ENCODE measurements at places on chromosomes 6 and 20.

- DNase-seq: no peak
These were observed 238.5 kb upstream of the HS3ST5 start for GRCh38 chr6:114581293-114581692.

DNA sequence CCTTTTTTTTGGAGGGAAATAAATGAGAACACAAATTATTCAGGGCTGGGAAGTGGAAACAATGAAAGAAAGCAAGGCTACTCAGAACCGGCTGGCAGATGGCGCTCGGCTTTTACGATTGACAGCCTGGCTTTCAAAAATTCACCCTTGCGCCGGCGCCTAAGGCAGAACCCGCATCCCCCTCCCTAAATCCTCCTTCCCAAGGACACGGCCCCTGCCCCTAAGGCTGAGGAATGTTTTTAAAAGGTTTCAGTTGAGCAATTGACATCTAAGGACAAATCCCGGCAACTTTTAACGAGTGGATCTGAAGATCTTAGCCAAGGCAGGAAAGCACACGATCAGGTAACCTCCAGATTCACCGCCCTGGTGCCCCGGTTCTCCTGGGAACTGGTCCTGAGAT, 16.3 kb downstream of the GNAS start:
- no peak for DNase-seq

DNA sequence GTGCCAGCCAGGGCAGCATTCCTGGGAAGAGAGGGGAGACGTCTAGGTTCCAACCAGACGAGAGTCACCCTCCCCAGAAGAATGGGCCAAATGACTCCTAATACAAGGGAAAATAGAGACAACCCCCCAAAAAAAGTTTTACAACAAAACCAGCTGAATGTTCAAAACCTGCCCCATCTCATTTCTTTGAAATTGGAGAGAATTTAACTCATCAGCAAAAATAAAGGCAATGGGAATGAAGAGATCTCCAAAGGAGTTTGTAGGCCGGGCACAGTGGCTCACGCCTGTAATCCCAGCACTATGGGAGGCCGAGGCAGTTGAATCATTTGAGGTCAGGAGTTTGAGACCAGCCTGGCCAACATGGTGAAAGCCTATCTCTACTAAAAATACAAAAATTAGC, 9.7 kb upstream of the EMILIN3 start:
- DNase-seq: no peak

DNA sequence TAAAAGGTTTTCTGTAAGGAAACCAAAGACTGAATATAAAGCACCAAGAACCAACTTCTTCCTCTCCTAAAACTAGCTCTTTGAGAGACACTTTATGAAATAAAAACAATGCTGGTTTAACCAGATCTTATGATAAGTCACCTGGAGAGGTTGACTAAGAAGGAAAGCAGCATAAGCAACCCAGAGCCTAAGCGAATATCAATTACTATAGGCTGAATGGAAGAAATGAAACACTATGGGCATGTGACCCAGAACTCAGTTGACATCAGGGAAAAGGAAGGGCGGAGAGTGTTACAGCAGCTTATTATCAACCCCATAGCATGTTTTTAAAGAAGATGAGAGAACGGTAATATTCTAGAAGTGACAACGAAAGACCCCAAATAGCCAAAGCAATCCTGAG, 94.1 kb upstream of the STMND1 start:
- DNase-seq: no peak

DNA sequence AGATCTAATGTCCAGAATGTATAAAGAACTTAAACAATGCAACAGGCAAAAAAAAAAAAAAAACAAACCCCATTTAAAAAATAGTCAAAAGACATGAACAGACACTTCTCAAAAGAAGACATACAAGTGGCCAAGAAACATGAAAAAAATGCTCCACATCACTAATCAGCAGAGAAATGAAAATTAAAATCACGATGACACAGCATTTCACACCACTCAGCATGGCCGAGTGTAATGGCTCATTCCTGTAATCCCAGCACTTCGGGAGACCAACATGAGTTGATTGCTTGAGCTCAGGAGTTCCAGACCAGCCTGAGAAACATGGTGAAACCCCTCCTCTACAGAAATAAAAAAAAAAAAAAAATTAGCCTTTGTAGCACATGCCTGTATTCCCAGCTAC, 701.4 kb upstream of the NRSN1 start:
- DNase-seq: no peak

DNA sequence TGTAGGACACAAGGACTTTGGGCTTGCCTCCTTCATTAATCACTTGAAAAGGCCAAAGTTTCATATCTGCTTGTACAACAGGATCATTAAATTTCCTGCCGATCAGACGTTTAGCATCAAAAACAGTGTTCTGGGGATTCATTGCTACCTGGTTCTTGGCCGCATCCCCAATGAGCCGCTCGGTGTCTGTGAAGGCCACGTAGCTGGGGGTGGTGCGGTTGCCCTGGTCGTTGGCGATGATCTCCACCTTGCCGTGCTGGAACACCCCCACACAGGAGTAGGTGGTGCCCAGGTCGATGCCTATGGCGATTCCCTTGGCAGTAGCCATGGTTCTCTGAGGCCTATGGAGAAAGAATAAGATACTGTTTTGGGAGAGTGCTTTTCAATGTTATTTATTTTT, 3.4 kb downstream of the HSPA1L start:
- DNase-seq: no peak

DNA sequence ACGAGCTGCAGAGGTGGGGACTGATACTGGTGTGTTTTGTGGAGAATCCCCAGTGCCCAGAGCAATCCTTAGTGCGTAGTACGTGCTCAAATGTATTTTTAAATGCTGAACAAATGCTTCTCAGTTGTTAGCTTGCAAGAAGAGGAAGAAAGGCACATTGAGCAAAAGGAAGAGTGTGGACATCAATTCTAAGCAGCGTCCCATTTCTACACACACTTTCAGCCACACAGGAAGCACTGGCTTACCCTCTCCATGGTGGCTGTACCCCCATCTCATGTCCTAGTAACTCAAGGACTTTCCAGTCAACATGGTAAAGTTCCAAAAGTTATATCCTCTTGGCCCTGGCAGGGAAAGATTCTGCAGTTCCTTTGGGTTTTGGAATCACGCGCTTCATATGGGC, 98.8 kb upstream of the NXT1 start:
- no peak for DNase-seq

DNA sequence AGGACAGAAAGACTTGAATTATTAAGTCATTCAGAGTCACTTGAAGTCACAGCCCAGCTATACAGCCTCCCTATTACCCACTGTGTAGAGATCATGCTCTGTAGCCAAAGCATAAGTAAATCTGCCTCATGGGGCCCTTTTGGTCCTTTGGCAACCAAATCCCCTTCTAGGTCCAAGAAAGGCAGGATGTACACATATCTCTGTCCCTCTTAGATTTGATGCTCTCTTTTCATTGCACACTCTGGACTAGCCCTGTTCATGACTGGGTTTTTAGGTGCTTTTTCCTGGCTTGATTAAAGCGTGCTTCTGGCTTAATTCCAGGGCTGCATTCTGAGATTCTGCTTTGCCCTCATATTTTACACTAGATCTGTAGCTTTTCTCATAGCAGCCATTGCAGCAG, 296.8 kb downstream of the TENT5A start:
- no peak for DNase-seq

- no peak for DNase-seq
These were observed 19.1 kb downstream of the GABRR2 start for GRCh38 chr6:89295981-89296380.

- DNase-seq: no peak
These were observed 168.0 kb downstream of the HDGFL1 start for GRCh38 chr6:22737331-22737730.

- DNase-seq: no peak
These were observed 53.5 kb upstream of the PTPN1 start for GRCh38 chr20:50456452-50457324.

DNA sequence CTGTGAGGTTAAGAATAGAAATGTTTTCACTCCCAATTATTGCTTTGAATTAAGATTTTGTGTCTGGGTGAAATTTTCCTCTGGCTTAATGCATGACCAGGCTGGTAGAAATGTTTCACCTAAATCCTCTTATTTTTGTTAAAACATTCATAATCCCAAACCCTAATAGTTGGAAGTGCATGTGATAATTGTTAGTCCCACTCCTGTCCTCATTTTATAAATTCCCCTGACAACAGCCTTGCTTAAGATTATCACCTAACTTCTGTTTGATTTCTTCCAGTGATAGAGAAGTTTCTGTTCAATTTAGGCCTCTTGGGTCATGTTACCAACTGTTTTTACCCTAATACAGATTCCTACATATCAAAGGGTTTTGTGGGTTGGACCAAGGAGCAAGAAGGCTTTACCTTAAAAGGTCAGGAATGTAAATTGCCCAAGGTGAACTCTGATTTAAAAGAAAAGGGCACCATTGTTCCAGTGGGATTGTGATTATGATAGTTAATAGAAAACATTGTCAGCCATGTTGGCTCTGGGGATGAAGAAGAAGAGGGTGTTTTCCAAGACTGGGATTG, 158.7 kb upstream of the CENPW start:
- no peak for DNase-seq

GRCh38 chr20:5586720-5587119, 163.5 kb upstream of the SHLD1 start:
- DNase-seq: no peak

GRCh38 chr6:2738373-2738979, 12.2 kb downstream of the MYLK4 start:
- DNase-seq: no peak

- no peak for DNase-seq
These were observed 15.5 kb upstream of the CLDN20 start for GRCh38 chr6:155248008-155249001.

GRCh38 chr6:28683945-28684538, 158.4 kb downstream of the GPX5 start:
- no peak for DNase-seq

DNA sequence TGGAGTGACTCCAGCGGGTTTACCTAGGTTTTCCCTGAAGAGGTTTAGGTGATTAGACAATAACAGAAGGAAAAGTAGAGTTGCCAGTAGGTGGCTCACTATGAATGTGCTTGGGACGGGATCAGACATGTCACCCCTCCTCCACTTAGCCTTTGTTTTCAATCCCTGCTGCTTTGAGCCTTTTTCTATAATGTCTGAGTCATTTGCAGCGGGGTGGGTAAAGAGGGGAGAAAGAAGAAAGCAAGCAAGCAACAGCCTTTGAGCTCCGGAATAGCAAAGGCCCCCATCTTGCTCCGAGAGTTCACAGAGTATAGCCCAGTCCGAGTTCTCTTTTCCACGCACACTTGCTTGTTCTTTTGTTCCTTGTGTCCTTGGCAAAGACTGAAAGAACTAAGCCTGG, 129.1 kb downstream of the PACRG start:
- no peak for DNase-seq

DNA sequence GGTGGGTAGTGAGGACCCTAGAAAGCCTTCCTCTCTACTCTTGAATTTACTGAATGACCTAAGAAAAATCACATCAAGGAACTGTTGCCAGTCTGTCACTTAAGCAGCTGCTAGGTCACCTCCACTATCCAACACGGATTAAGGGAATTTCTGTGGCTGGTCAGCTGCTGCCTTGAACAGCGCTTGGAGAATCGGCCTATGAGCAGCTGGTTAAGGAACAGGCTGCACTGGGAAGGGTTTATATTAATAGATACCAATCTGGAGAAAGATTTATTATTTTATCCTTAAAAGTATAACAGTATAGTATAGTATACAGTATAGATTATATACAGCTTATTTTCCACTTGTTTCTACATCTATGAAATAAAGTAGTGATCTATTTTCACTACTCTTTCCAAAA, 6.5 kb downstream of the PTPRK start:
- no peak for DNase-seq

GRCh38 chr6:154430481-154430919, 73.9 kb upstream of the IPCEF1 start:
- no peak for DNase-seq

DNA sequence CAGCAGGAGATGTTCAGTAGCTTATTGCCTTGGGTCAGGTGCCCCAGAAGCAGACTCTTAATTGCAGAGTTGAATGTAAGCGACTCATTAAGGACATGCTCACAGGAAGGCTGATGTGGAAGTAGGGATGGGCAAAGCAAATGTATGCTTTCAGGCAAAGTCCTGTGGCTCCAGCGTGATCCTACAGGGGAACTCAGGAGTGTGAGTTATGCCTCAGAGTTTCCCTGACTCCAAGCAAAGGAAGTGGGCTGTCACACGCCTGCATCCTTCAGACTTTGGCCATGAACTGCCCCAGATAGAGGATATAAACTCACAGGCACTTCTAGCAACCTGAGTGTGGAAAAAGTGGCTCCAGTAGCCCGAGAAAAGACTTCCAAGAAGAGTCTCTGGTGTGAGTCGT, 64.9 kb upstream of the ZNF133 start:
- DNase-seq: no peak

DNA sequence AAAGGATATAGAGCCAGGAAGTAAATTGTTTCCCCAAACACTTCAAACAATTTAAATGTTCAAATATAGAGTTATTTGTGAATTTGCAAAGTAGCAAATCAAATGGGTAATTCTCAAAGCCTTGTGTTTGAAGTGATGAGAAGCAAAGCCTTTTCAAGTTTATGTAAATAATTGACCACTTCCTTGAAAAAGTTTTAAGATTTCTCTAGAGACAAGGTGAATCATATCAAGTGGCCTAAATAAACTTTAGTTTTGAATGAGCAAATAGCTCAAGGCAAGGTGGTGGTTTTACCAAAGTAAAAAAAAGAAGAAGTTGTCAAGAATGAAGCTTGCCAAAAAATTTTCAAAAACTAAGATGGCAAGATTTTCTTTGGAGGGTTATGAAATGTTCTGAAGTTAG, 42.6 kb upstream of the IFNGR1 start:
- DNase-seq: no peak

DNA sequence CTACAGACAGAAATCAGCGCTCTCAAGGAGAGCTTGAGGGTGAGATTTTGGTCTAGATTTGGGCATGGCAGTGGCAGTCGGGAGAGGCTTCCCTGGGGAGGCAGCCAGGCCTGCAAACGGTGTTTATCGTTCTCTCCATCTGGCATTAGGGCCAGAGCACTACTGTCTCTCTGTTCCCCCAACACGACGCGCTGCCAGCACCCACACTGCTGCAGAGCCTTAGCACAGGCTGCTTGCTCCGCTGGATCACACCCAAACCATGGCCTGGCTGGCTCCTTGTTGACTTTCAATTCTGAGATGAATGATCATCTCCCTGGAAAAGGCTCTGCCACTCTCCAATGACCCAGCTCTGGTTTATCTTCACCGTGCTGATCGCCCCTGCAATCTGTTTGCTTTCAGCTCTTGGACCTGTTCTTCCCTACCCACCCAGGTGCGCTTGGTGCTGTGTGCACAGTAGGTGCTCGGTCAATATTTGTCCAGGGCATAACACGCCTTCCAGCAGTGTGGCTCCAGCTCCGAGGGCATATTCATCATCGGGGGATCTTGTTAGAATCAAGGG, 106.1 kb downstream of the TFAP2C start:
- no peak for DNase-seq

Measured in omental fat pad (tissue), 4 donors.